CD8-positive, alpha-beta memory T cell (primary cell): ENCODE measurements at places on chromosomes 5 and 9. TPM values are rescaled to one million over a fixed set of nuclear protein-coding genes. Genes with fewer than 3 reads are reported as not detected.

Gene SLC38A9
- total RNA-seq: 23.4 TPM

DNA sequence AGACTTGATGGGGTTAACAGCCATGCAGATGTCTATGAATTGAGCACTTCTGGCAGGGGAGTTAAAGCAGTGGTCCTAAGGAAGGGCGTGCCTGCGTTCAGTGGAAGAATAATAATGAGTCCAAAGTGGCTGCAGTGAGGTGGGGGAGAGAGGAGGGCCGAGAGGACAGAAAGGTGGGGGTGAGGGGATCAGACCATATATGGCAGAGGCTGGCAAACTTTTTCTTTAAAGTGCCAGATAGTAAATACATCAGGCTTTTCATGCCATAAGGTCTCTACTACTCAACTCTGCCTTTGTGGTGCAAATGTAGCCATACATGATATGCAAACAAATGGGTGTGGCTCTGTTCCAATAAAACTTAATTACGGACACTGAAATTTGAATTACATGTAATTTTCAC lies 77.1 kb downstream of the STRBP start:
- no peaks in the 10 kb centered on the region for H3K4me1 ChIP-seq
- no peak overlapping the region for H3K27ac ChIP-seq
- H3K4me3 ChIP-seq: no peak overlapping the region
- no peaks in the 10 kb centered on the region for H3K27me3 ChIP-seq
- DNase-seq: no peak

Gene PRR7
- total RNA-seq: 14.7 TPM

DNA sequence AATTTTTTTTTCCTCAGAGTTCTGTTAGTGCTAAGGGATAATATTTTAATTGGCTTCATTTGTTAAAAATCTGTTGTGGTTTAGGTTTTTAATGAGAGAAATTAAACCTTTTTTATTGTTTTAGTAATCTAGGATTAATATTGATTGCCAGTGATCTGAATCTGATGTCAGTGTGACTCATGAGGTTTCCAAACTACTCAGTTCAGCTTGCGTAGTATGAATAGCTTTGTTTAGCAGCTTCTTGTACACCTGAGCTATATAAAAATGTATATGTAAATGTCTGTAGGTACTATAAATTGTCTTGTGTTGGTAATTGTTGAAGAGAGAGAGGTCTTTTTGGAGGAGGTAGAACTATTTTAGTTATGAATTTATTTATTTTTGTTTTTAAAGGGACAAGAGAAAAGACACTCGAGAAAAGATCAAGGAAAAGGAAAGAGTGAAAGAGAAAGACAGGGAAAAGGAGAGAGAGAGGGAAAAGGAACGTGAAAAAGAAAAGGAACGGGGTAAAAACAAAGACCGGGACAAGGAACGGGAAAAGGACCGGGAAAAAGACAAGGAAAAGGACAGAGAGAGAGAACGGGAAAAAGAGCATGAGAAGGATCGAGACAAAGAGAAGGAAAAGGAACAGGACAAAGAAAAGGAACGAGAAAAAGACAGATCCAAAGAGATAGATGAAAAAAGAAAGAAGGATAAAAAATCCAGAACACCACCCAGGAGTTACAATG lies 26.3 kb downstream of the SREK1 start:
- H3K27me3 ChIP-seq: no peaks in the 10 kb centered on the region
- peaks cover 16% of the 10 kb centered on the region for H3K36me3 ChIP-seq
- no peak overlapping the region for H3K27ac ChIP-seq

DNA sequence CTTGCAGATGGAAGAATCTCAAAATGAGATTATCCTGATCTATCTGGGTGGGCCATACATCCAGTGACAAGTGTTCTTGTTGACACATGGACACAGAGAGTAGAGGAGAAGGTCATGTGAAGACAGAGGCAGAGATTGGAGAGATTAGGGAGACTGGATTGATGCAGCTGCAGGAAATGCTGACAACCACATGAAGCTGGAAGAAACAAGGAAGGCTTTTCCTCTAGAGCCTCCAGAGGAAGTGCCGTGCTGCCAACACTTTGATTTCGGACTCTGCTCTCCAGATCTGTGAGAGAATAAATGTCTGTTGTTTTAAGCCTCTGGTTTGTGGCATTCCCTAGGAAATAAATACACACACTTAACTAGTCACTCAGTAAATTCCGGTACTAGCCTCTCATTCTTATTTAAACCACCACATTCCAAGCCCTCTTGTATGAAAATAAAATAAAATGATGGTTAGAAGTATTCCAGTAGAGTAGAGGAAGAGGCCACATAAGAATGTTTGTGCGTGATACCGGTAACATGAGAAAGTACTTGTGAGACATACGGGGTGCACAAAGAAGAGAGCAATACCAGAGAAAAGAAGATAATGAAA lies 110.9 kb upstream of the DMAC1 start:
- H3K27me3 ChIP-seq: no peaks in the 10 kb centered on the region
- H3K4me1 ChIP-seq: no peaks in the 10 kb centered on the region
- DNase-seq: no peak
- no peak overlapping the region for H3K4me3 ChIP-seq

Gene PRRX2
- total RNA-seq: 0.66 TPM
